M059J (cell line): ENCODE measurements at places on chromosomes 7 and 10.

DNA sequence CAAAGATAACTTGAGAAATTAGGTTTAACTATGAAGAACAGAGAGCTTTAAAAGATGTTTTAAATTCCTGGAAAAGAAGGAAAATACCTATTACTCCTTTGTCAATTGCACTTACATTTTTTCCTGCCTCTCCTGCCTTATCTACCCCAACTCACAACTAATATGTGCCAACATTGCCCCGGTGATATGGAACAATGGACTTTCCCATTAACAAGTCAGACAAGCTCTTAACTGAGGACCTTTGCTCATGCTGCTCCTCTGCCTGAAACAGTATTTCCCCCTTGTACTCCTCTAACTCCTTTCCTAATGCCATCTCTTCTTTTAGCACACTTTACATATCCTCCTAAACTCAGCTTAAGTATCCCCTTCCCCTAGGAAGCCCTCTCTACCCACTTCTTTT, 4.8 kb upstream of the ACTA2 start:
- no peak for DNase-seq

GRCh38 chr10:609868-610545, 79.5 kb downstream of the DIP2C start:
- no peak for DNase-seq

- no peak for DNase-seq
Measured at GRCh38 chr7:44322631-44323363, 2.6 kb downstream of the CAMK2B start.

- no peak for DNase-seq
Measured at GRCh38 chr10:103546401-103546800, 52.9 kb downstream of the NEURL1 start.

- no peak for DNase-seq
Measured at GRCh38 chr10:127091354-127091753, 105.0 kb downstream of the INSYN2A start.

DNA sequence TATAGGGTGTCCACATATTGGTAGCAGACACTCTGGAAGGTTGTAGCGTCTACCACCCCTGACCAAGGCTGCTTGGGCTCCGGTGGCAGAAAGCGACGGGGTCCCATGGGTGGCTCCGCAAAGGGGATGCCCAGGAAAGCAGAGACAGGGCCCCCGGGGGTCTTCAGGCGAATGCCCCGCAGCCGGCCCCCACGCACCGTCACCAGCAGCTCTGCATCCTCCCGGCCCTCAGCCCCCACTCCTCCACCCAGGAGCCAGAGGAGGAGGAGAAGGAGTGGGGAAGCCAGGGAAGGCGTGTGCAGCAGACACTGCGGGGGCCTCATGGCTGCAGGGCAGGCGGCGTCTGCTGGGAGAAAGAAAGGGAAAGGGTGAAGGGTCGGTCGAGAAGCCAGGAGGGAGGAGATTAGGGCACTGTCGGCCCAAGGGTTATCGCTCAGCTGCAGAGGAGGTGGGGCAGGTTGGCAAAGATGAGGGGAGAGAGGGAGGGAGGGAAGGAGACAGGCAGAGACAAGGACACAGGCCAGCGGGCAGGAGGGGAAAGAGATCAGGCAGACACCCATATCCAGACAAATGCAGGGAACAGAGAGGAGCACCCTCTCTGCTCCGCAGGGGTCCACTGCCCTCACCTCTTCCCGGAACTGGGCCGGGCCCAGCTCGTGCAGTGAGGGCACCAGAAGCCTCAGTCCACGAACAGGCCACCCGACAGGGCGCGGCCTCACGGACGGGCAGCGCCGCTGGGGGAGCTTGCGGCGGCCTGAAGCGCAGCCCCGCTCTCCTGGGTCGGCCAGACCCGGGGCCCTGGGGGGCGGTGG, 1.6 kb downstream of the ACHE start:
- DNase-seq, result no peak

GRCh38 chr10:6642876-6643275, 62.8 kb upstream of the PRKCQ start:
- DNase-seq, result no peak
